ENCODE measurements at places on chromosomes 7 and 10.

DNA sequence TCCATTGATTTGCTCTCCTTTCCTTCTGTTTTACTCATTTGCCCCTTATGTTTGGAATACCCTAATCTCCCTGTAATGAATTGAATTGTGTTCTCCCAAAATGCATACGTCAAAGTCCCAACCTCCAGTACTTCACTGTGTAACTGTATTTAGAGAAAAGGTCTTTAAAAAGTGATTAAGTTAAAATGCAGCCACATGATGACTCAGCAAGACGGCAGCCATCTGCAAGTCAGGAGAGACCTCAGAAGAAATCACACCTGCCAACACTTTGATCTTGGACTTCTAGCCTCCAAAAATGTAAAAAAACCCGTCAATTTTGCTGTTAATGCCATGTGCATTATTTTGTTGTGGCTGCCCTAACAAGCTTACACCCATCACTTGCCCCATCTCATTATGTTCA, 85.3 kb upstream of the PCLO start:
- DNase-seq, result no peak

- DNase-seq, result no peak
These were observed 72.0 kb upstream of the PCBD1 start for GRCh38 chr10:70960316-70960715.

- no peak for DNase-seq
These were observed 172.2 kb downstream of the RTKN2 start for GRCh38 chr10:62096256-62096933.

DNA sequence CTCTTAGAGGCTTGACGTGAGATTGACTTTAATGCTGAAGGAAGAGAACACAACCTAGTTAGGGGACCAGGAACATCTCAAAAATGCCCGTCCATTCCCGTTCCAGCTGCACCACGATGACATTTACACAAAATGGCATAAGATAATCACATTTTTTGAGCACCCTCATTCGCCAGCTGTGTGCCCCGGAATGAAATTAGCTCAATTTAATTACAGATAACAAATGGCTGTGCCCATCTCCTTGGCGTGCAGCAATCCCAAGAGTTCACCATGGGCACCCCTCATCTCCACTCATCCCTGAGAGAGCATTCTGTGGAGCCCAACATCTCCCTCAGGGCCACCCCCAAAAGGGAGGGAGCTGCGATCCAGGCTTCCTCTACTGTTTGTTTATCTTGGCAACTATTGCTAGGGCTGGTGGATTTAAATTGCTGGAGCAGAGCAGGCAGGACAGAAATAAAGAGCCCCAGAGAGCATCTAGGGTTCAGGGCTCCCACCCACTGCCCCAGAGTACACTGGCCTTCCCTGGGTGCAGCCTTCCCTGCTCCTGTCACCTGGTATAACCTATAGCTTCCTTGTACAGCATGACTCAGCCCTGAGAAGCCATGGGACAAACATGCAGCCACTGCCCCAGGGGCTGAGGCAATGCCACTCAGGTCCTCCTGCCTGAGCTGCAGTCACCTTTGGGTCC, 263.5 kb downstream of the ZEB1 start:
- no peak for DNase-seq

DNA sequence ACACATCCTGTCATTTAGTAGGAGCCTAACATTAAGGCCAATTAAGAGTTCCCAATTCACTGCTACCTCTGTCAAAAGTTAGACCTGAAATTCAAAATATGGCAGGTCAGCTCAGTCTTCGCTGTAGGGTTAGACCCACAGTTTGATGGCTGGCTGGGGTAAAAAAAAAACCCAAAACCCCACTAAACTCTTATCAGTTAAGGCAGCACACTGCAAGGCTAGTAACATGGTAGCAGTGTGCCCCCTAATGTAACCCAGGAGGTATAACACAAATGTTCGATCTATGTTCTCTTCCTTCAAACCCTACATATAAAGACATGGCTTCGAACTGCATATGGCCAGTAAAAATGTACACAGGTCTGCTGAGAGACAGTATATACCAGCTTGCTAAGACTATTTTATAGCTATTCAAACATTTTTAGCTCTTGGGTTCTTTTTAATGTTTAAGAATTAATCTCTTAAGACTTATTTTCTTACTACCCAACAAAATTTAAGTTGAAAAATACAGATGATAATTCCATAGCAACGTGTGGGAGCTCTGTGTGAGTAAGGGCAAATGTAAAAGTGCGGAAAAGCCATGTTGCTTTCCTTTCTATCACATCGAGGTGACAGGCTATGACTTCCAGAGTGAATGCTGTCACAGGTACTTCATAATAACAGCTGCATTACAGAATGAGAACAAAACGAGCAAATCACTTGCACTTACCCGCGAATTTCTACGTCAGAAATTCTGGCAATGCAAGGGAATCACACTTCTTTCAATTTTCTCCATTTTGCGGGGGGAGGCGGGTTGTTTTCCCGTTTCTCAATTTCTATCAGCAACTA, 168.4 kb upstream of the IMMP2L start:
- peak; percentile 7 for DNase-seq

DNA sequence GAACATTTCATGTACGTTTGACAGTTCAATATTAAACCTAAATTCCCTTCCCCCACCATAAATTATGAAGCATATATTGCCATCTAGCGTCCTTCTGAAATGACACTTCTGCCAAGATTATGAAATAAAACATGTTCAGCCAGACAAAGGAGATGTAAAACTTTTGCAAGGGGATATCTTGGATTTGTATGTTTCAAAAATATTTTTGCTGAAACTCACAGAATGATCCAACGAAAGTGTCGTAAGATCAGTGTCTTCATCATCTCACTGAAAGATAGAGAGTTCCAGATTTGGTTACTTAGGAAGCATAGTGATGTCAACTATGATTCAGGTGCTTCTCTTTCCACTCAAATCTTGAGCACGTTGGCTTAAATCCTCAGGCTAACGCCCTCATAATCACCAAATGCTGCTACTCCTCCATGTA, 904.3 kb downstream of the XPNPEP1 start:
- no peak for DNase-seq

GRCh38 chr7:88363249-88363648, 56.6 kb upstream of the STEAP4 start:
- DNase-seq, result no peak

GRCh38 chr10:98301664-98302319, 33.8 kb upstream of the LOXL4 start:
- no peak for DNase-seq

DNA sequence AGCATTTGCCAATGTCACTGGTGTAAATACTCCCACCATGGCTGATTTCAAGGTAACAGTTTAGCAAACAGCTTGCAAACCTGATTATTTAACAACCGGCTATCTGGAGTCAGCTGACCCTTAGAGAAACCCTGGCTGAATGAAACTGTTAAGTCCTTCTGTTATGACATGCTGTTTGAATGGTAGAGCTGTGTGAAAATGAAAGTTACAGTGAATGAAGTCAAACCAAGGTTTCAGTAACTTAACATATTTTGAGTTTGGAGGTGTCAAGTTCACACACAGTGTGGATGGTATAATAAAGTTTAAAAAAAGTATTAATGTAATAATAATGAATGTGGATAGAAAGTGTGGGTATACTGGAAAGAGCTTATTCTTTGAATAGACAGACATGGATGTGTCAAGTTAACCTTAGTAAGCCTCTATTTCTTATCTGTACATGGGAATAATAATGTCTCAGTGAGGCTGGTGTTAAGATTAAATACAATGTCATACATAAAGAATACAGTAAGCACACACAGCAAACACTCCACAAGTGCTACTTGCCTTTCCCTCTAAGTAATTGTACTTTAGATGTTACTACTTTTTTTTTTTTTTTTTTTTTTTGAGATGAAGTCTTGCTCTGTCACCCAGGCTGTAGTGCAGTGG, 150.4 kb downstream of the TAX1BP1 start:
- no peak for DNase-seq

GRCh38 chr10:127872011-127872761, 20.6 kb downstream of the CLRN3 start:
- no peak for DNase-seq

- DNase-seq, result no peak
These were observed 56.3 kb downstream of the NRP1 start for GRCh38 chr10:33278198-33278597.

DNA sequence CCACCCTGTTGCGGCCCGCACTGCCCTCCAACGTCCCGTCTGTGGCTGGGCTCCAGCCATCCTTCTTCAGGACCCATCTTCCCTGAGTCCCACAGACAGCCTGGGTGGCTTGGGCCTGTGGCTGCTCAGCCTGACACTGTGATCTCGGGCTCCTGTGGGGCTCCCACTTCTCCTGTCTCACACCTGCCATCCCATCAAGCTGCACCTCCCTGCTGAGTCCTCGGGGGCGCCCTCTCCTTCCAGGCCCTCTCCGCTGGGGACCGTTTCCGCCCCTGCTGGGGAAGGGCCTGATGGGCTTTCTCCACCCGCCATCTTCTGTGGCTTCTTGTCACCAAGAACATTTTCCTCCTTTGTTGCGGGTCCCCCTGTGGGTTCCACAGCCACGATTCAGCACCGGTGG, 173.8 kb upstream of the PPP2R2D start:
- no peak for DNase-seq

DNA sequence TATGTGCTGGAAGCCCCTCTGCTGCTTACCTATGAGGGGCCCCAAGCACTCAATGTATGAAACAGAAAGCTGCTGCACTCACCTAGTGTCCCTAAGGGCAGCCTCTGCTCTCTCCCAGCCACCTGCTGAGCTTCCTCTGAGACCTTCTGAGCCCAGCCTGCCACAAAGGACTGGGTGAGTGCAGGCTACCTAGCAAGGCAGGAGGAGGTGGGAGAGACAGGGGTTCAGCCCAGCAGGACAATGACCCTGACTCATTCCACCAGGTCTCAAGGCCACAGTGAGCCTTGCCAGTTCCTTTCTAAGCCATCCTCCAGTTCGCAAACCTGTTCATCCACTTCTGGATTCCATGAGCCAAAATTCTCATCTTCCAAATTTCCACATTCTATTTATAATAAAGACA, 16.3 kb downstream of the VOPP1 start:
- no peak for DNase-seq

DNA sequence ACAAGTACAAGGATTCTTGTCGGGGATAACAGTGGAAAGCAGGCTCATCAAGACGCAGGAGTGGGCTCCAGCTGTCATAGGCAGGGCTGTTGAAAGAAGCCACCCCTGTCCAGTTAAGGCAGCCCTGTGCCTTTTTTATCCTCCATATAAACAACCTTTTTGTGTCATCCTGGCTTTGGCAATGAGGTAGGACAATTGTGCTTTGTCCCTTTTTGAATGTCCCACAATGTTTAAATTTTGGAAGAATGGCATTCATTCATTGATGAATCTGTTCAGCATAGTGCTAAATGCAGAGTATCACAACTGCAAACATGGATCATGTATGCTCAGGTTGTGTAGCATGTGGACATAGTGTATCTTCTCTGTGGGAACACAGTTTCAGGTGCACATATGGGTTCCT, 66.7 kb downstream of the UBE3C start:
- DNase-seq, result no peak

DNA sequence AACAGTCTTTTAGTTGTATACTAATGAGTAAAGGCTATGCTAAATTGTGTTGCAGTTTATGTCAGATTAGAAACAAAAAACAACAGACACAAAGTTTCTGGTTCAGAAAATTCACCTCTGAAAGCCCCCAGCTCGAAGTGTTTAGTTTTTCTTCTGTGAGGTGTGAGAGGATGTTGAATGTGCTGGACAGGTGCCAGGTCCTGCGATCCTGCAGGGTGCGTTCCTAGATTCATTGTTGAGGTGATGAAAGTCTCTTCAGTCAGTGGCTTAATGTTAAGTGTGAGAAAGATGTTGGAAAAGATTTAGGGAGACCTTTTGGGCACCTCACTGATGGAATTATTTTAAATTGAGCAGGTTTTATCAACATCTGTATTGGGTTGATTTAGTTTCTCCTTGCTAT, 287.3 kb downstream of the SDK1 start:
- no peak for DNase-seq

DNA sequence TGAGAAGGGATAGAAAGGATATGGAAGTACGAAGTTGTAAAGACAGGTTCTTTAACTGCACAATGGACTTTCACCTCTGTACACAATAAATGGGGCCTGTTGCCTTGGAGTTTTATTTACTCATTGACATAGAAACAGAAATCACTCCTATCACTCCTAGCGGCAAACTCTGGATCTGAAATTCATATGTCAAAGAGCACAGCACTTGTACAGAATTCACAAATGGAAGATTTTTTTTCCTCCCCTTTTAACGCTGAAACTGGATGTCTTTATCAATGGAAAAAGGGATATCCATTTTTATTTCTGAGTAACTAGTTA, 18.2 kb downstream of the NT5C3A start:
- DNase-seq, result no peak

GRCh38 chr7:17140406-17140805, 158.0 kb upstream of the AHR start:
- no peak for DNase-seq

- DNase-seq, result no peak
These were observed 81.1 kb downstream of the XRCC2 start for GRCh38 chr7:152594801-152595200.

- DNase-seq, result no peak
These were observed 37.3 kb downstream of the NRCAM start for GRCh38 chr7:108418946-108419345.

DNA sequence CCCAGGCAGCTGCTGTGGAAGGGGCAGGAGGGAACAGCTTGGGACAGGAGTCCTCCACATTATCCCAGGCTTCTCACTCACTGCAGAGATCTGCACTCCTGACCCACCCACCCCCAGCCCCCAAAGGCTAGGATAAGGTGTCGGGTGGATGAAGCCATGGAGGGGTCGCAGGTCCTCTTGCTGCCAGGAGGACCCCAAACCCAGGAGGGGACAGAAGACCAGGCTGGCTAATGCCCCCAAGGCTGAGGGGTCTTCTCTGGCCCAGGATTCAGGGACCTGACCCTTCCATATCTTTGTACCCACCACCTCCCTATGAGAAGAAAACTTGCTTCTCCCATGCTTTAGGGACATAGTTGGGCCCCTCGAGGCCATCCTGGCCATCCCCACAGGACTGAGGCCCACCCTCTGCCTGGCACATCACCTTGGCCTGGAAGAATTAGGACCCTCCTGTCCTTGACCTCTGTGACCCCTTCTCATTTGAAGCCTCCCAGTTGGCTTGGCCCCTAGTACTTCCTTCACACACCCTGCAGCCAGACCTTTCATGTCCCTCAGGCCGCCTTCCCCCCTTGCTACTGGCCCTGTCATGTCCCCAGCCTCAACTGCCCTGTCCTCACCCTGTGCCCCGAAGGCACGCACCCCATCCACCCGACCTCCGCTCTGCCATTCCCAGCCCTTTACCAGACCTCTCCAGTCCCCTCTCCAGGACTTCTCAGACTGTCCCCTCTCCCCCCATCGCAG, 21.6 kb downstream of the KCNH2 start:
- no peak for DNase-seq

GRCh38 chr10:69087590-69088470, at the start of gene SRGN:
TSS of gene SRGN (plus strand) at chr10:69088103. CDS start at chr10:69088158, 55 bp downstream.
- DNase-seq, result peak; percentile 61

DNA sequence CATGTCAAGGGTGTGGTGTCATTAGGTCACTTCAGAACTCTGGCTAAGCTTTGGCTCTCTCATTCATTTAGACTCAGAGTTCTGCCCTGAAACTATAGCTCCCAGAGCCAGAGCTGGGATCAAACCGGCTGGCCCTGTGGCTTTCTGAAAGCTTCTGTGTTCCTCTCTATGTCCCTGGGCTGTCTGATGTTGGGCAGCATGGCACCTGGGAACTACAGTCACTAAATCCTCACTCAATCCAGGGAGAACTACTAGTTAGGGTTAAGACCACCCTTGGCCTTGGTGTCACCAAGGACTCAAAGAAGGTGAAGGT, 13.2 kb downstream of the ATG9B start:
- DNase-seq, result no peak
